ENCODE measurements at places on chromosomes 11 and 22.

DNA sequence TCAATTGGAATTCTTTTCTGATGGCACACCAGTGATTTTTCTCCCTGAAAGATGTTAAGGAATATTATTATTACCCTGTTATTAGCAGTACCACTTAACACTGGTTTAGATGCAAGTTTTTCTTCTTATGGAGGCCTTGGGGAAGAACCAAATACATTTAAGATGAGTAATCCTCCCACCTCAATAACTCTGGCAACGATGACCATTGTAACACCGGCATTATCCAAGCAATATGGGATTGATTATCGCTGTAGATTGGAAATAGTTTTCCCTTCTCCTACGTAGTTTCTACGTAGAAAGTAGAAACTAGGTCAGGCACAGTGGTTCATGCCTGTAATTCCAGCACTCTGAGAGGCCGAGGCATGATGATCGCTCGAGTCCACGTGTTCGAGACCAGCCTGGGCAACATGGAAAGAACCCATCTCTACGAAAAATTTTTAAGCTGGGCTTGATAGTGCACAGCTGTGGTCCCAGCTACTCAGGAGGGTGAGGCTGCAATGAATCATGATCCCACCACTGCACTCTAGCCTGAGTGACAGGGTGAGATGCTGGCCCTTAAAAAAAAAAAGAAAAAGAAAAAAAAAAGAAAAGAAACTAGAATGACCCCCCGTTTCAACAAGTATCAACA lies 45.5 kb downstream of the PACSIN2 start:
- DNase-seq, result peak; percentile 39

DNA sequence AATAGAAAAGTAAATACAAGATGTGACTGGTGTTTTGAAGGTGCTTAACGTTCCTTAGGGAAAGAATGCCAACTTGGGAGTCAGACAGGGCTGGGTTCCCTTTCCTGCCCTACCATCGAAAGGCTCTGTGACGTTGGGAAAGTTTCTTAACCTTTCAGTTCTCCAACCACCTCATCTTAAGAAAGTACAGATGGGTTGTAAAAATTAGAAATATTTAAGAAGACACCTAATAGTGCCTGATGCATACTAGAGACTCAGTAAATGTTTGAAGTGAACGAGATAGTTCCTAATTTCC lies 1.1 kb downstream of the GTPBP1 start:
- DNase-seq, result no peak

DNA sequence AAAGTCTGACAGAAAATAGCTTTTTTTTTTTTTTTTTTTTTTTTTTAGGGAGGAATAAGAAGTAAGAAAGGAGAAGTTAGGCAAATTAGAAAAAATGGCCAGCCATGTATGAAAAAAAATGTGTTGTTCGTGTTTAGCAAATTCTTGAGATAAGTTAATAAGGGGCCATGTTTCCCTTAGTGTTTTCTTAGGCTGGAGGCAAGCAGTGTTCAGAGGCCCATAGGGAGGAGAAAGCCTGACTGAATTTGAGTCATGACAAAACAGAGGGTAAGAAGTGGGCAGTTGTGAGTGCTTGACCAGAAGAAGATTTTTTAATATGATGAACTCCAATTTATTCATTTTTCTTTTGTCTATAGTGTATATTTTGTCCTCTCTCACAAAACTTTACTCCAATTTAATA lies 766.4 kb downstream of the FAM181B start:
- peak; percentile 5 for DNase-seq

DNA sequence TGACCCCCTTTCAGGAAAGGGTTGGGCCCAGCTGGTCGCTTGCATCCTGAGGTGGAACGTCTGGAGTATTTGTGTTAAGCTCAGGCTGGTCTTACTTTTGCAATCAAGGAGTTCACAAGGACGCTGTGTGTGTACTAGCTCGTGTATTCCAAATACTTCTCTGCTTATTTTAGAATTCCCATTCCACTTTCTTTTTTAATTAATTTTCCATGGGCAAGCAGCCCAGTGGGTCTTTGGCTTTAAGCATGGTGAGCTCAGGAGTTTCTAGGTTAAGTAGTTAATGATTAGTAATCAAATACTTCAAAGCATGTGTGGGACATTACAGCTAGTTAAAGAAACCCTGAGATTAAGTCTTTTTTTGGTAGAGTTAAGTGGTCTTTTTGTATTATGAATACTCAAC lies 68.6 kb downstream of the CSNK2A3 start:
- no peak for DNase-seq

DNA sequence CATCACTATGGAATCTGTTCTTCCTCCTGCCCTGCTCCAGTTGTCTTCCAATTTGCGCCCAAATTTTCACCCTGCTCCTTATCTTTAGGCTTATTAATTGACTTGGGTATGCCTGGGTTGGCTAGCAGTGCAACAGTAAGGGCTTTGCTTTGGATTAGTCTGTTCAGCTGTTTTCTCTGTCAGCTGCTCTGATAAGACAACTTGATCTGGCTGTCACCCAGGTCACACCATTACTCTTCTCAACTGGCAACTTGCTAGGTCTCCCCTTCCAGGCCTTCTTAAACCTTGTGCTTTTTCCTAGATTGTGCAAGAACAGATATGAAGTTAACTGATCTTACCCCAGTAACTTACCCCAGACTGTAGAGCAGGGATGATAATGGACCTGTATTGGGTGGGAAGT lies 357.8 kb upstream of the LARGE1 start:
- DNase-seq, result no peak

DNA sequence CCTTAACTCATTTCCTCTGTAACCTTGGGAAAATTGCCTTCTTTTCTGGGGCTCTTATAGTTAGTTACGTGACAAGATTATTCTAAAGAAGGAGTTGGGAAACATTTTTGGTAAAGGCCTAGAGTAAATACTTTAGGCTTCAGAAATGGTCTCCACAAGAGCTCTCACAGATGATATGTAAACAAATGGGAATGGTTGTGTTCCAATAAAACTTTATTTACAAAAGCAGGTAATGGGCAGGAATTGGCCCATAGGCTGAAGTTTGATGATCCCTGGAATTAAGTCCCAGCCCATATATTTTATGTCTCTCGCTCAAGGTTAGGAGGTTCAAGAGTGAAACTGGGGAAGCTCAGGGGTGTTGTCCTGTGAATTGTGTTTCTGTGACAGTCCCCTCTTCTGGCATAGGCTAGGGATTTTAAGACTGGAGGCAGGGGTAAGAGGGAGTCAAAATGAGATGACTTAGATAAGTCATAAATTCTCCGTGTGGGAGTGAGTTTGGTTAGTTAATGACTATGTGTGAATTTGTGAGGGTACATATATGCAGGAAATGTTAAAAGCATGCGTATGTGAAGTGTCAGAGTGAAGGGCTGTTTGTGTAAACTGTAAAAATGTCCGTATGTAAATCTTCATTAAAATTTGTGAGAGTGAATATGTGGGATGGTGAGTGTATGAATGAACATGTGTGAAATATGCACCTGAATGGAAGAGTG lies 7.4 kb upstream of the OR52B4 start:
- DNase-seq, result no peak

- DNase-seq, result no peak
Observed at GRCh38 chr11:74735365-74735928, 4.2 kb upstream of the CHRDL2 start.

- DNase-seq, result no peak
Observed at GRCh38 chr22:24500277-24500820, 5.2 kb downstream of the UPB1 start.

- peak; percentile 74 for DNase-seq
Observed at GRCh38 chr22:30245985-30246813, at the start of gene LIF. TSS of gene LIF (minus strand) at chr22:30246759. CDS start at chr22:30246695, 64 bp downstream.

Data from fibroblast of pulmonary artery (primary cell).